ENCODE measurements at places on chromosomes 2 and 18.

- no peak for DNase-seq
Measured at GRCh38 chr2:216634370-216635148, 1.3 kb downstream of the IGFBP2 start.

- peak; percentile 7 for DNase-seq
Measured at GRCh38 chr2:197198890-197199289, 111.7 kb downstream of the ANKRD44 start.

- DNase-seq: no peak
Measured at GRCh38 chr2:172740856-172741255, 5.2 kb downstream of the RAPGEF4 start.

DNA sequence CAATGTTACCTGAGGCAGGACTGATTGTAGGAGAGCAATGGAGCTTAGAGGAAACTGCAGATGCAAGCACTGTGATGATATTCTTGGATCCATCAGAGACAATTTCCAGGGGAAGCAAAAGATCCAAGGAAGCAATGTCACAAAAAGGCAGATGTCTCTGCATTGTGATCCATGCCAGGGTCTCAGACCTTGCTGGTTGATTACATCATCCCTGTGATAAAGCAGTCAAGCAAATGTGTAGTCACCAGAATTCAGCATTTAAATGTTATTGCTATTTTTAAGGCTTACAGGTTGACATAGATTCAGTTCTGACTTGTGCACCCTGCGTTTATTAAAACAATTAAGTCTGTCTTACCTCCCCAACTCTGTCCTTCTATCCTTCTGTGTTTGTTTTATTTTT, 56.8 kb upstream of the CCDC85A start:
- DNase-seq: no peak

- DNase-seq: no peak
Measured at GRCh38 chr2:217736776-217737550, 265.8 kb downstream of the TNS1 start.
